Purkinje cell (primary cell): ENCODE measurements at places on chromosomes 2 and 18. TPM values are rescaled to one million over a fixed set of nuclear protein-coding genes. Genes with fewer than 3 reads are reported as not detected.

C2orf78 gene
- not detected in 2 replicates for polyA plus RNA-seq

SCN2A gene
- polyA plus RNA-seq = 47.8 and 111 TPM in 2 replicates

C18orf32 gene
- polyA plus RNA-seq = 232 and 305 TPM in 2 replicates

FAM124B gene
- 2.5 and 2.8 TPM in 2 replicates for polyA plus RNA-seq

ATP6V1C2 gene
- 0.24 and 1.0 TPM in 2 replicates for polyA plus RNA-seq

DSG1 gene
- polyA plus RNA-seq = 0.74 TPM in 1 of 2 replicates, not detected in the other

HOXD11 gene
- polyA plus RNA-seq = not detected in 2 replicates

SLC38A11 gene
- polyA plus RNA-seq = 1.0 TPM in 1 of 2 replicates, not detected in the other

TRABD2A gene
- polyA plus RNA-seq = 3.2 TPM in 1 of 2 replicates, not detected in the other

MEMO1 gene
- 52.1 and 53.4 TPM in 2 replicates for polyA plus RNA-seq

PROC gene
- polyA plus RNA-seq = not detected in 2 replicates

MDH1 gene
- polyA plus RNA-seq = 3,506 and 4,568 TPM in 2 replicates

NCKAP5 gene
- 3.3 and 7.6 TPM in 2 replicates for polyA plus RNA-seq

RAPGEF4 gene
- 28.4 and 37.7 TPM in 2 replicates for polyA plus RNA-seq

FBLN7 gene
- 6.8 and 8.9 TPM in 2 replicates for polyA plus RNA-seq

TEX44 gene
- polyA plus RNA-seq = not detected in 2 replicates

GALNT5 gene
- 0.12 and 1.5 TPM in 2 replicates for polyA plus RNA-seq

PAIP2B gene
- 1.2 and 1.4 TPM in 2 replicates for polyA plus RNA-seq

REG3A gene
- polyA plus RNA-seq = not detected in 2 replicates

MRPL44 gene
- polyA plus RNA-seq = 17.0 and 28.5 TPM in 2 replicates

CD8B gene
- polyA plus RNA-seq = not detected in 2 replicates

HOXD13 gene
- polyA plus RNA-seq = not detected in 2 replicates

CYP27A1 gene
- 2.8 and 3.6 TPM in 2 replicates for polyA plus RNA-seq

GKN1 gene
- 2.8 and 5.7 TPM in 2 replicates for polyA plus RNA-seq

HYCC2 gene
- polyA plus RNA-seq = 15.2 and 19.8 TPM in 2 replicates

MYL12B gene
- 3,167 and 3,265 TPM in 2 replicates for polyA plus RNA-seq

PARD6G gene
- not detected in 2 replicates for polyA plus RNA-seq
